Stromal cell of bone marrow (primary cell): ENCODE measurements at places on chromosomes 3 and 15.

DNA sequence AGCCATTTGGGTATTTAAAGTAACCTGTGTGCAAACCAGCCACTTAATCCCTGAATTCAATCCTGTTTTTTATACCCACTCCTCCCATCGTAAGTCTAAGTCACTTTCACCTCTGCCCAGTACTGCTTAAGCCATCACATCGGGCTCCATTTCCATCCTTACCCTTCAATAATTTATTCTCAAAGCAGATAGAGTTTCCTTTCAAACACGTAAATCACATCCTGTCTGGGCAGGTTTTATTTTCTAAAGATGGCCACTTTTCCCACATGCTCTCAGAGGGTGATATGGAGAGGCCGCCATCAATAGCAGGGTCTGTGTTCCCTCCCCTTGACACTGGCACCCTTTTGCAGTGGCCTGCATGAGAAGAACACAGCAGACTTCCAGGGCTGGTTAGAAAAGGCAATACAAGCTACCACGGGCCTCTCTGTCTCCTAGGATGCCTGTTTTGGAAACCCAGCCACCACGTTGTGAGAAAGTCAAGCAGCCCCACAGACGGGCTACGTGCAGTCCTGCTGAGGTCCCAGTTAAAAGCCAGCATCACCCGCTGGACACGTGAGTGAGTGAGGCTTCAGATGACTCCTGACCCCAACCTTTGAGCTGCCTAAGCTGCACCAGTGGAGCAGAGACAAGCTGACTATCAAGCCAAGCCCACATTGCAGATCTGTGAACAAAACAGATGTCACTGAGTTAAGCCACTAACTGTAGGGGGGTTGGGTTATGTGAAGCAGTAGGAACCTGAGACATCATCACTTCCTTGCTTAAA lies 241.8 kb upstream of the SLCO3A1 start:
- no peak for DNase-seq

DNA sequence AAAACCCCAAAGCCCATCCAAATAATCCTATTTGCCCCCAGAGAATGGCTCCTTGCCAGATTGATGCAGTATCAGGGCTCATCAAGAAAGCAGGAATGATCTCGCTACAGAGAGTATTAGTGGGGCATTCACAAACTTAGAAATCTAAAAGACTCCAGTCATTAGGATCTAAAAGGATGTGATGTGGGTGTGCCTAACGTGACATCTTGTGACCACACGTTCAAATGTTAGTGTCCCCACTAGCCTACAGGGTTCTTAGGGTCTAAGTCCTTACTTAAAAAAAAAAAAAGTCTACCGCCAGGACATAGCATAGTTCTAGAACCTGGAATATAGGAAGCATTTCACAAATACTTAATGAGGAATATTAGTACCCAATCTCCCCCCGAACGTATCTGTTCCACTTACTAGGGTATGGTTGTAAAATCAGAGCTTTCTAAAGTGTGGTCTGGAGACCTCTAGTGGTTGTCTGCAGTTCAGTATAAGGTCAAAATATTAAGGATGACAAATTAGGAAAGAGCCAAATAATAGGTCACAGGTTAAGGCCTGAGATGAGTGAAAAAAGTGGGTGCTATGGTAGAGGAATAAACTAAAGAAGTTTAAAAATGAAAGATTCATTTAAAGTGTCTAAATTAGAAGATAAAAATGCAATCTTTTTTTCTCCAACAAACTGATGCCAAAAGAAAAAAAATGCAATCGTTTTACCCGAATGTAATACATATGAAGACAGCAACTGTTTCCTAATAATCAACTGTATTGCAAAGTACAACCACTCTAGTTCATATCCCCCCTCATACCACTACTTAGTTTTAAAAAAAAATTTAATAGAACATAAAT lies 4.2 kb upstream of the CHRM5 start:
- peak; percentile 37 for DNase-seq

DNA sequence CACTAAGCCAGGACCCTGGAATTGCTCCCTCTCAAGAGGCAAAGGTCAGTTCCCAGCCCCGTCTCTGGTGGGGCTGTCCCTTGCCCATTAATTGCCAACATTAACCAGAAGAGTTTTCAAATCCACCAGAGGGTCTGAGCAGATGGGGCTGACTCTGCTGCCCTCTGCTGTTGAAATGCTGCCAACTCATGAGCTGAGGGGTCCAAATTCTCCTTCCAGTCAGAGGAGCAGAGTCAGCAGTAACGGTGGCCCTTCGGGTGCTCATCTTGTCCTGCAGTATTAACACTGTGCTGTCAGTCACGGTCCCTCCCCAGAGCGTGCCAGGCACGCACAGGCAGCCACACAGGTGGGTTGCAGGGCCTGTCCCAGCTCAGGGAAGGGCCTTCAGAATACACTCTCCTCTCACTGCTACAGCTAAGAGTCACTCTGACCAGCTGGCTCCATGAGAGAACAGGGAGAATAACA lies 10.7 kb upstream of the SPTBN5 start:
- DNase-seq, result peak; percentile 18

DNA sequence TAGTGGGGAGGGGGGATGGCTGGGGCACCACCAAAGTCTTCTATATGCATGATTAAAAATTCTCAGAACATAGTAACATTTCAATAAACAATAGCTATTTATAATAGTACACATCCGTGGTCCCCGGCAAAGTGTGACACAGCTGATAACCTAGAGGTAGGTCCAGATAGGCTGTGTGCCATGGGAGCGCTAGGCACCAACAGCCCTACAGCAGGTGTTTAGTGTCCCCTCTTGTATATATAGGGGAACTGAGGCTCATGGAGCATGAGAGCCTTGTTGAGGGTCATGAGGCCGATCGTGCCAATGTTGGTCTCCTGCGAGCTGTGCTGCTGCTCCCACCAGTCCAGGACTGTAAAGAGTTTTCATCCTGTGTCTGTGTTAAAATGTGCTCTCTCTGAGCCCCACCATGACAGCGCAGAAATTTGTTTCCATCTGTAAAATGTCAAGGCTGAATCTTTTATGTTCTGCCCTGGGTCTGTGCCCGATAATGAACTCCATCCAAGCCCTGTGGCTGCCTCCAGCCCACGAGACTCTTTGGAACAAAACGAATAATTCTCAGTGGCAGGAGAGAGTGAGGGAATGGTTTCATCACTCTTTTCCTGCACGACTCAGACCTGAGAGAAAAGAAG lies 14.5 kb downstream of the TMEM158 start:
- DNase-seq, result peak; percentile 25

DNA sequence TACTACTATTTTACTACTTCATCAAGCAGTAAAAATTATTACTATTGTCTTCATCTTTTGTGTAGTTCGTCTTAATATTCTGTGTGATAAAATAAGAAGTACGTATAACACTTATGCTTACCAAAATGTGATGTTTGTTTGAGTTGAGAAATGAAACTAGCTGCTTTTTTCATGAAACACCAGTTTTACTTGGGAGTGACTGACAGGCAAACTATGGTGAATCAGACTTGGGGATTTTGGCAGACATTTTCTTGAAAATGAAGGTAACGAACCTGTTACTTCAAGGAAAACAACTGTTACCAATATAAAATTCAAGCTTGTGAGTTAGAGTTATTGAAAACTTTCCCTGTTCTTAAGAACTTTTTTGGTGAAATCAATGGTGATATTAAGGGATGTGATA lies 10.3 kb downstream of the U2SURP start:
- no peak for DNase-seq

DNA sequence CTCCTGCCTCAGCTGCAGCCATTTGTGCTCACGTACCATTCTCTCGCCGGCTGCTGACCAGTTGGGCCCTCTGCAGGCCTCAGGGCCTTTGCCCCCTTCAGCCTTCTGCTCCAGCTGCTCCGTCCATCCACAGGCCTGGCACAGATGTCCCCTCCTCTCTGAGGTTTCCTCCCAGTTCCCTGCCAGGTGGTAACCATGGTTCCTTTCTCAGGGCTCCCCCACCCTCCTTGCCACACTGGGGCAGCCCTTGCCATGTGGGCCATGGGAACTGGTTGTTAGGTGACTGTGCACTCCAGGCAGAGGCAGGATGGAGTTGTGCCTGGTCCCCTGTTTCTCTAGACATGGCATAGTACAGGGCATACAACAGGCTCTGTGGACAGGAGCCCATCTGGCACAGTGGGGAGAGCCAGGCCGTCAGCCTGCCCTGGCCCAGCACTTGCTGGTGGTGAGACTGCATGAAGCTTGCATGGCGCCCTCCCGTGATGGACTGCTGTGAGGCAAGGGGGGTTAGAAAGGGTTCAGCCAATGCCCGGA lies 148.9 kb downstream of the DNAJB8 start:
- no peak for DNase-seq

DNA sequence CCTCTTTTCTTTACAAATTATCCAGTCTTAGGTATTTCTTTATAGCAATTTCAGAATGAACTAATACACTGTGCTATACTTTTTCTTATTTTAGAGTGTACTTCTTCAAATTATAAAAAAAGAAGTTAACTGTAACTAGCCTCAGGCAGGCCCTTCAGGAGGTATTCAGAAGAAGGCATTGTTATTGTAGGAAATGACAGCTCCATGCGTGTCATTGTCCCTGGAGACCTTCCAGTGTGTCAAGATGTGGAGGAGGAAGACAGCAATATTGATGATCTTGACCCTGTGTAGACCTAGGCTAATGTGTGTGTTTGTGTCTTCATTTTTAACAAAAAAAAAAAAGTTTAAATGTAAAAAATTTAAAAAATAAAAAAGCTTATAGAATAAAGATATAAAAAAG lies 55.5 kb downstream of the IL12A start:
- DNase-seq, result no peak

DNA sequence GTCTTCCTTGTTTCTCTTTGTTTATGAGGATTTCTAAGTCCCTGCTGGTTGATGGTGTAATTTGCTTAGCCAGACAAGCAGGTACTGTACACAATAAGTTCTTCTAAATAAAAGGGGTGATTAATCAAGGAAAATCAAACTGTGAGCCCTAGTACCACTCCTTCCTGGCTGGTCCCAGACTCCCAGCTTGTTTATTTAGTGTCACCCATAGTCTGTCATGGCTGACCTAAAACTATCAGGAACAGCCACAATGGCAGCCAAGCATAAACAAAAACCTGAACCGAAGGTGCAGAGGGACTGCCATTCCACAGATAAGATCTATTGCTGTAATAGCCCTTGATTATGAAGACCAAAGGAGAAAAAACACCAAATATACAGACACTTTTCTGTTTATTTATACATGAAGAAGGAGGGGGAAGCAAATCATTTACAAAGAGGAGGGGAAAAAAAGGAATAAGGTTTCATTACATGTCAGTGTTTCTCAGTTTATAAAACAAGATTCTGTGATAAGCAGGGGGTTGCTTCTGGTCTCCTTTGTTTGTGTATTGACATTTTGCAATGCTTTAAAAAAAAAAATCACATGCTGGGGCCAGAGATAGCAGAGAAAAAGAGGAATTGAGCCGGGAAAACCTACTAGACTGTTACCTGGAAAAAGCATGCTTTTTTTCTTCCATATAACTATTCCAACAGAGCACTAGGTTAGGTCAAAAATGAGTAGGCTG lies 182.4 kb upstream of the DPH6 start:
- DNase-seq, result no peak

- peak; percentile 50 for DNase-seq
These were observed 16.7 kb upstream of the CMTM7 start for GRCh38 chr3:32374788-32375595.

GRCh38 chr15:39285071-39285470 lies 295.8 kb upstream of the THBS1 start:
- DNase-seq, result no peak

DNA sequence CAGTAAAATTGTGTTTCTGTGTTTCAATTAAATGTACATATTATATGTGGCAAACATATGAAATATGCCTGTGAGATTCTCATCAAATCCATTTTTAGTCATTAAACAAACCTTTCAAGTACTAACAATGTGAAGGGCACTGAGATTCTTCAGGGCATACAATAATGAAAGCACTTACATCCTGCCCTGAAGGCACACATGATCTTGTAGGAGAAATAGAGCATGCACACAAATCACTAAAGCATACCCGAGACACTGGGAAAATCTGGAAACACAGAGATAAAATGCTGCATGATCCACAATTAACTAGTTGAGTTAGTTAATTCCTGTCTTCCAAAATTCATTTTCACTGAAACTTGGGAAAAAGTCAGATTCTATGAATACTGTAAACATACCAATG lies 810.5 kb upstream of the NECTIN3 start:
- no peak for DNase-seq

- no peak for DNase-seq
These were observed 328.2 kb downstream of the ZIC1 start for GRCh38 chr3:147737376-147737775.

DNA sequence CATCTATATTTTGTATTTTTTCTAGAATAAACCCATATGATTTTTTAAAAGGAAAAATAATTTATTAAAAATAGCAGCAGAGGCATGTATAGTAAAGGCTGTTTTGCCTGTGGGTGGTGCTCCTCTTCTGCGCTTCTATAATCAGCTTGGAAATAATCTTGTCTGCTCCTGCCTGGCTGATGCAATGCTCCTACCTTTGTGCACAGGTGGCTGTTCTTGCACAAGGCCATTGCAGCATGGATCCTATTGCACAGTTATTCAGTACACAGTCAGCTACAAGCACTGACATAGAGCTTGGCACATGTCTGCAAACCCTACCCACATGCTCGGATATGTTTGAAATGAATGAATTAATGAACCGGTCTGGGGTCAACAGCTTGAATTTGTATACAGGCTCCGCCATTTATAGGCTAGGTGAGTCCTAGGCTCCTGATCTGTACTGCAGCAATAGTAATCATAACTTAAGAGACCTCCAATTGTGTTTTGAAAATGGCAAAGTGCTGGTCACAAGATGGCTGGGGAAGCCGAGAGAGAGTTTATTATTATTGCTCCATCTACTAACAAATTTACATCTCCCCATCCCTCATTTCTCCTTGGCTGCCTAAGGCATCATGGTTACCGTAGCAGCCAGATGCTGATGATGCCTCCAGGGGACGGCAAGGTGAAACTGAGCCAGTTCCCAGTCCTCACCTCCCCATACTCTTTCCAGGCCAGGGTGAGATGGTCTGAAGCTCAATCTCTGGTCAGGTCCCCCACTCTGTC lies 532 bp upstream of the RTP1 start:
- no peak for DNase-seq

- peak; percentile 76 for DNase-seq
These were observed 201.1 kb downstream of the NR1D2 start for GRCh38 chr3:24145981-24146822.

DNA sequence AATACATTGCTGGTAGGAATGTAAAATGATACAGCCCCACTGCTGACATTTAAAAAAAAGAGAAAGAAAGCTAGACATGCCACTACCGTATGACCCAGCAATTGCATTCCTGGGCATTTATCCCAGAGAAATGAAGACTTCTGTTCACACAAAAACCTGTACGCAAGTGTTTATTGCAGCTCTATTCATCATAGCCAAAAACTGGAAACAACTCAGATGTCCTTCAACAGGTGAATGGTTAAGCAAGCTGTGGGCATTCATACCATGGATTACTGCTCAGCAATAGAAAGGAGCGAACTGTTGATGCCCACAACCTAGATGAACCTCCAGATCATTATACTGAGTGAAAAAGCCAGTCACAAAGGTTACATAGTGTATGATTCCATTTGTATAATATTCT lies 132.5 kb downstream of the MAP2K5 start:
- no peak for DNase-seq

GRCh38 chr3:14841836-14842235 lies 23.1 kb downstream of the FGD5 start:
- no peak for DNase-seq
